Stimulated activated CD4-positive, alpha-beta T cell treated with anti-CD3 and anti-CD28 coated beads, Interleukin-12 subunit alpha, Interleukin-12 subunit beta, amount 100 ng/mL, for 24 hours (primary cell): ENCODE measurements at places on chromosomes 16 and 17.

- DNase-seq: no peak
Measured at GRCh38 chr16:84670063-84670462, 21.8 kb downstream of the KLHL36 start.

- DNase-seq: no peak
Measured at GRCh38 chr17:49399995-49400394, 14.7 kb downstream of the PHB1 start.

GRCh38 chr17:77649717-77650211, 308.7 kb upstream of the TNRC6C start:
- DNase-seq: no peak

DNA sequence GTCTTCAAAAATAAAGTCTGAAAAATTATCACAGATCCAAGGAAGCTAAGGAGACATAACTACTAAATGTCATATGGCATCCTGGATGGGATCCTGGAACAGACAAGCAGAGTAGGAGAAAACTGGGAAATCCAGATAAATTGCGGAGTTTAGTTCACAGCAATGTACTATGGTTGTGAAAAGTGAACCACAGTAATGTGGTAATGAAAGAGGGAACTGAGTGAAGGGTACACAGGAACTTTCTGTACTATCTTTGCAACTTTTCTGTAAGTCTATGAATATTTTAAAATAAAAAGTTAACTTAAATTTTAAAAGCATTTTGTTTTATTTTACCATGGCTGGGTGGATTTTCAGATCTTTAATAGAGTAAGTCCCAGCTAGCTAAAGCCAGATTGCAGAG, 16.3 kb downstream of the SLFN12L start:
- DNase-seq: no peak

DNA sequence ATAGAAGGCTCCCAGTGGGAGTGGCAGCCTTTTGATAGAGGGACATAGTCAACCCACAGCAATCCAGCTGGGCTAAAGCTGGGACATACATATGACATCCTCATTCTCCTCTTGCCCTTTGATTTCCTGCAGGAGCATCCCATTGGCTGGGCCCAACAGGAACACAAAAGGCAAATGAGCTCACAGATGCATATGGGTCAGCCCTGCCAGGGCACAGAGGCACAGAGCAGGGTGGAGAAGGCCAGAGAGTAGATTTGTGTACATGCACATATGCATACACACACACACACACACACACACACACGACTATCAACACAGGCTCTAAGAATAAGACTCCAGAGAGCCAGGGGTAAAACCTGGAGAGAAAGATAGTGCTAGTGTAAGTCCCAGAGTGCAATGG, 58.6 kb downstream of the MMD start:
- DNase-seq: no peak

- no peak for DNase-seq
Measured at GRCh38 chr16:81607805-81608522, 163.4 kb downstream of the CMIP start.

GRCh38 chr16:30377050-30377811, 2.6 kb downstream of the MYL11 start:
- DNase-seq: no peak

GRCh38 chr17:73639322-73639721, 4.9 kb downstream of the SDK2 start:
- DNase-seq: no peak

DNA sequence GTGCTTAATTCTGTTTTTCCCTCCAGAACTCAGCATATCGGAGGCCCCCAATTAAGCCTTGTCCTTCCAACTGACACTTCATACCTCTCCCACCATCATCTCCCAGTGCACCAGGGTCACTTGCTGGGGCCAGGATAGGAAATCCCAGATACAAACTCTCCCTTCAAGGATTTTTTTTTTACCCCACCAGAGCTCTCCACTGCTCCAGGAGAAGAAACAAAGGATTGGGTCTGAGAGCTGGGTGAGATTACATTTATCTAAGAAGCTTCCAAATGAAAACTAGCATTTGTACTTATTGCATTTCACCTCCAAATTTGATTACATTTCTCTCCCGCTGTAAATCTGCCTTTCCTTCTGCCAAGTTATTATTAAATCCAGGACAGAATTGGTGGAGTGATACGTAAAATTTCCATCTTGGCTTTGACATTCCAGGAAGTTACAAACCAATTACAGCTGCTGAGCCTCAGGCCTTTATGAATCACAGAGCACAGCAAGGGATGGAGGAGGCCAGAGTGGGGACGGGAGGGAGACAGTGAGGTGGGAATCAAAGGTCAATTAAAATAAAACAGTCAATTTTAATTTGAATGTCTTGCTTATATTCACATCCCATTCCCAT, 123.5 kb downstream of the USP31 start:
- no peak for DNase-seq

DNA sequence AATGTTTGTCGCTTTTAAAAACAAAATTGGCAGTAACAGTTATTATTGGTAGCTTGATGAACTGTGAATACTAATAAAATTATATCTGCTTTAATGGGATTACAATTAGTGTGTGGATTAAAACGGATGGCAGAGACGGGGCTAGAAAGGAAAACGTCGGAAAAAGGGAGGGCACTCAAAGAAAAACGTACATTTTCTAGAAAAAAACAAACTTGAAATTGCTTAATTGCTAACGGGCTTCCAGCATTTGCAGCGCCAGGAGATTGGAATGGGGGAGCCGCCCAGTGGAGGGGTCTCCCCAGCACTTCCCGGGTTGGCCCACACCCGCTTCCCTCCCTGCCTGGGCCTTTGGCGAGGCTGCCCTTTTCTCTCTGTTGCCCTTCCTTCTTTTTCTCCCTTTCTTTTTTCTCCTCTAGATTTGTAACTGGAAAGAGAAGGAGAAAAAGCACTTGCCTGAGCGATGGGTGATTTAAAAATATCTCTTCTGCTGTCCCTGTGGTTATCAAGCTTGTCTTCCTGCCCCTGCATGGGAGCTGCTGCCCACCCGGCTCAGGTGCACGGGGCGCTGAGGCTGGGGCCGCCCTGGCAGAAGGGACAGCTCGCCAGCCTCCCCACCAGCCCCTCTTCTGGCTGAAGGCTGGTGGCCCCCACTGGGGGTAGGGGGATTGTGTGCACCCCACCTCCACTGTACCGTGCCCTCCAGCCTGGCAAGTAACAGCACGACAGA, 5.9 kb downstream of the BAHCC1 start:
- no peak for DNase-seq

DNA sequence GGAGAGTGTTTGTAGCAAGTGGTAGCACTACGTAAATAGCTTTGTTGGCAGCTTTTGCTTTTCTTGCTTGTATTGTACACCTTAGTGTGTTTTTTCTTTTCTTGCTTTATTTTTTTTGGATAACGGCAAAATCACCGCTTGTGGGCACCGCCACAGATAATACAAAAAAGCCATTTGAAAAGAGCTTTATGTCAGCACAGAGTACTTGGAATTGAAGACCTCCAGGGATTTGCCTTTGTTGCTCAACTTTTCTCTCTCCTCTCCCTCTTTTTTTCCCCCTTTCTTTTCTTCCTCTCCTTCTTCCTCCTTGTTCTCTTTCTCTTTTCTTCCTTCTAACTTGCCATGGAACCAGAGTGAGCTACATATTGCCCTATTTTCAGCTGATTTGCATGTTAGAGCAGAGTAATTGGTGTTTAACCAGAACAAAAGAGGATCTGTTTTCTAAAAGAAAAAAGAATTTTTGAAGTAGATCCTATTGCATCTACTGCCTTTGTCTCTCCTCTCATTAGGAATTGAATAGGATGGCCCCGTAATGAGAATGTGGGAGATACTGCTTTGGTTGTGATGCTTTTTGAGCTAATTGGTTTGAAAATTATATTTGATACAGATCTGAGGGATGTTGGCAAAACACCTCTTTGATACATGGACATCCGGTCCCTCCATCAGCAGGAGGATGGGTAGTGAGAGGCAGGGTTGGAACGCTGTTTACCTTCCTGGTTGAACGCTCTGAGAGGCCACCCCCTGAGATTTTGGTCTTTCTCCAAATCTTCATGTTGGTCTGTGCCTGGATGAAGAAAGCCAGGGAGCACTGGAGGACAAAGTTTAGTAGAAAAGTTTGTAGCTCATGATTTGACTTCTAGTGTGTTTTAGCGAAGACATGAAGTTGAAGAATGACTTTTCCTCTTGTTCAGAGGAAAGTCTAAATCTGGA, 85.6 kb downstream of the MSI2 start:
- no peak for DNase-seq

DNA sequence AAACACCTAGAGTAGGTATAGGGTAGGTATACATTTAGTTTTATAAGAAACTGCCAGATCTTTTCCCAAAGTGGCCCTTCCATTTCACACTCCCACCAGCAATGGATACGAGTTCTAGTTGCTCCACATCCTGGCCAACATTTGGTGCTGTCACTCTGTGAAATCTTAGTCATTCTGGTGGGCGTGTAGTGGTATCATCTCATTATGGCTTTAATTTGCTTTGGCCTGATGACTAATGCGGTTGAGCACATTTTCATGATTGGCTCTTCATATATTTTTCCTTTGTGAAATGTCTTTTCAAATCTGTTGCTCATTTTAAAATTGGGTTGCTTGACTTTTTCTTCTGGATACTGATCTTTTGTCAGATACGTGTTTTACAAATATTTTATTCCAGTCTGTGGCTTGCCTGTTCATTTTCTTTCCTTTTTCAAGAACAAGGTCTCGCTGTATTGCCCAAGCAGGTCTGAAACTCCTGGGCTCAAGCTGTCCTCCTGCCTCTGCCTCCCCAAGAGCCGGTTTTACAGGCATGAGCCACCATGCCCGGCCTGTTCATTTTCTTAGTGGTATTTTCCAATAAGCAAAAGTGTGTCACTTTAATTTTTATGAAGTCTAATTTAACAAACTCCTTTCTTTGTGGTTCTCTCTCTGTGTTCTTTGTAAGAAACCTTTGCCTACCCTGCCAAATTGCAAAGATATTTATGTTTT, 192.4 kb downstream of the SEC14L1 start:
- DNase-seq: no peak

DNA sequence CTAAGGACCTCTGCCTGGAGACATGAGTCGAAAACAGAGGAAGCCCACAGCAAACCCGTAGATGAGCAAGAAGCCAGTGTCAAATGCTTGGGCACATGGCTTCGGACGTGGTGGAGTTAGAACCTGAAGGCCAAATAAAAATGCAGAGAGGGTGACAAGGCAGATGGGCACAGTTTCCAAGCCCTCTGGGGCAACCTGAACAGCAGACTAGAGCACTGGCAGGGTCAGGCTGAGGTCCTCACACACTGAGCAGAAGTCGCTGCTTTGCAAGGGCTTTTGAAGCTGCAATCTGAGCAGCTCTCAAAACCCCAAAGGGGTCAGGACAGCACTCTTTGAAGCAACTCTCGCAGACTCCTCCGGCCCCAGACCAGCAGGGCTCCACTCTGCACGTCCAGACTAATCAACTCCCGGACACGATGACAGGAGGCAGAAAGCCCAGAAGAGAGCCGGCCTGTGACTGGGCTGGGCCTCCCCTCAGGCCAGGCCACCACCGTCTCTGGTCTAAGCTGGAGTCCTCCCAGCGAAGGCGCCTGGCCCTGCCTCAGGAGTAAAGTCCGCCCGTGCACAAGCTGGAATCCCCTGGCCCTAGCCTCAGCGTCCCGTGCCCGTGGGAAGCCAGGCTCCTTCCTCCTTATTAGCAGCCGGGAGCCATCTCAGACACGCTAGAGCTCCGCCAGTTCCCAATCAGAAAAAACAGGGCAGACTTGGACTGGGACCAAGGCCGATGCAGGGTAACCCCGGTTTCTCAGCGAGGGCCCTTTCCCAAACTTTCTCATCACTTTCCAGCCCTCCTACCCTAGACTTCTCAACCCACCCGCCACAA, 924 bp downstream of the SMARCD2 start:
- DNase-seq: no peak

GRCh38 chr17:37476431-37477120, 13.1 kb upstream of the DUSP14 start:
- DNase-seq: no peak

- DNase-seq: peak; percentile 60
Measured at GRCh38 chr17:63930951-63931575, 1.1 kb downstream of the CD79B start.

DNA sequence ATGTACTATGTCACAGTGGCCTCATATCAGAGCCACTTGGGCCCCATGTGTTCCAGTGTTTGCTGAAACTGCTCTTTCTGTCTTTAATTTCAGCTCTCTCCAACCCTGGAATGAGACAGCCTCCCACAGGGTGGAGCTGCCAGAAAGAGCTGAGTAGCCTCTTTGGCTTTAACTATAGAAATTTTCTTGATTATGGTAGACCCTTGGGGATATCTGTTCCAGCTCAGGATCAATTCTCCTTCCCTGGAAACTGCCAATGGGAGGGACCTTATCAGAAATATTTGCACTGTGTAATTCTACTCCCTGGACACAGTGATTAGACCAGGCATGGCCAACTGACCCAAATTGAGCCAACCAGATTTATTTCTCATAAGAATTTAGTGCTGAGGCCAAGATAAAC, 39.0 kb upstream of the KDM8 start:
- no peak for DNase-seq

- DNase-seq: no peak
Measured at GRCh38 chr16:69910964-69911363, 40.2 kb upstream of the CLEC18A start.

DNA sequence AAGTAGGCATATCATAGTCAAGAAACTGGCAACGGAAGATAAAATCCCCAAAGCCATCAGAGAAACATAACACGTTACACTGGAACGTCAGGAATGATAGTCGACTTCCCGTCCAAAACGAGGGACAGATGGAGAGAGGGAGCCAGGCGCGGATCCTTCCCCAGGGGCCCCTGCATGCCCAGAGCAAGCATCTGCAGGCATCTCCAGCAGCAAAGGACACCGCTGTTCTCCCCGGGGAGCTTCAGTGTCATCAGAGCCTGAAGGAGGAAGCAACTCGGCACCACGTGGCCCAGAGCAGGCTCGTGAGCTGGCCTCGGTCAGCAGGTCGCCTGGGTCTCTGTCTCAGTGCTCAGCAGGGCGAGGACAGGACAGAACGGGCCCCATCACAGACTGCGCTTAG, 50.1 kb downstream of the LMF1 start:
- DNase-seq: no peak

DNA sequence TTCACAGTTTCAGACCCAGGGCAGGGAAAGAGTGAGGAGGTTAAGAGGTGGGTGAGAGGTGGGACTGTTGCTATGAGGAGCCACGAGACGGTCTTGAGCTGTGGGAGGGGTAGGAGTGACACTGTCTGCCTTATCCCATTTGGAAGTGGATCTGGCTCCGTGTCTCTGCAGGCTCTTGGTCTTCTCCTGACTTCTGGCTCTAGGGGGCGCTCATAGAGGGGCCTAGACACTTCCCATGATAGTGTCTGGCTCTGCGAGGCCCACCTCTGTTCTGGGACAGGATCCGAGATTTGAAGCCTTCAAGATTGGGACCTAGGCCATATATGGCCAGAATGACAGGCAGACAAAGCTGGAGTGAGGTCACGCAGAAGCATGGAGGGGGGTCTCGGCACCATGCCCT, 204.5 kb downstream of the GSG1L start:
- DNase-seq: no peak
